ENCODE measurements at places on chromosomes 1 and 21.

DNA sequence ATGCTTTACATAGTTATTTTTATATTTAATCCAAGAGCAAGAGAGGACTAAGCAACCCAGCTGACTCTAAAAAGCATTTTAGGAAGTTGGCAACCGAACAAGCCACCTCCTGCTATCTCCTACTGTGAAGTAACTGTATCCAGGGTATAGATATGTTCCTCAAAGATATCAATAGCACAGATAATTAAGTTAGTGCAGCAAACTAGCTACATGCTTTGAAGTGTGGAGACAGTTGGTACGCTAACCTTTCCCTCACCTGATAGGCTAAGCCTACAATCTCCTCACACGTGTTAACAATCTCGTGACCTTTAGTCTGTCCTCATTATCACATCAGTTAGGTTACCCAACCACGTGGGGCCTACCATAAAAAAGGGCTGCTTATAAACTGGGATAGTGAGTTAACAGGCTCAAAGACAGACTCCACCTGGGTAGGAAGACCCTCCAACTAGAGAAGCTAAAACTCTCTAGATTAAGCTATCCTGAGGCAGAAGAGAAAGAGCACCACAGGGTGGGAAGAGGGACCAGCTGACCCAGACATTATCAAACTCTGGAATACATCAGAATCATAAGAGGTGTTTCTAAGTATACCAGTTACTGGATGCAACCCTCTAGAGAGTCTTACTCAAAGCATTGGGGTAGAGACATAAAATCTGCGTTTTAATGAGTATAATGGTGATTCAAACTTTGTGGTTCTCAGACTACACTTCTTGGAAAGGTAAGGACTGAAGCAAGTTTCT is 340.1 kb upstream of the ESRRG start:
- DNase-seq: no peak

DNA sequence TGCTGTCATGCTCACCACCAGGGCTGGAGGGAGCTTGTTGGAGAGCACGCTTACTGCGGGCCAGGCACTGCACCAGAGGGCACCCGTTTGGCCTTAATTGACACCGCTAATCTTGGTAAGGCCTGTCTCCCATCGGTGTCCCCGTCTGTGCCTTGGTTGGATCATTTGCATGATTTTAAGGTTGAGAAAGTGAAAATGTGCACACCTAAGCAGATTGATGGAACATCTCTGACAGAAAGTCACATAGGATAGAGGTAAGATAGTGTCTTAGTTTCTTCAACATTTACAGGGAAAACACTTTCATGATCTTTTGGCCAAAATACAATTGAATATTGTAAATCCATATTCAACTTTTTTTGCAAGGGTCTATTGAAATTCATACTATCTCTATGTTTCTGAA is 255.5 kb downstream of the KCNJ6 start:
- no peak for DNase-seq

GRCh38 chr1:54574158-54574778 is 26.2 kb downstream of the ACOT11 start:
- no peak for DNase-seq

DNA sequence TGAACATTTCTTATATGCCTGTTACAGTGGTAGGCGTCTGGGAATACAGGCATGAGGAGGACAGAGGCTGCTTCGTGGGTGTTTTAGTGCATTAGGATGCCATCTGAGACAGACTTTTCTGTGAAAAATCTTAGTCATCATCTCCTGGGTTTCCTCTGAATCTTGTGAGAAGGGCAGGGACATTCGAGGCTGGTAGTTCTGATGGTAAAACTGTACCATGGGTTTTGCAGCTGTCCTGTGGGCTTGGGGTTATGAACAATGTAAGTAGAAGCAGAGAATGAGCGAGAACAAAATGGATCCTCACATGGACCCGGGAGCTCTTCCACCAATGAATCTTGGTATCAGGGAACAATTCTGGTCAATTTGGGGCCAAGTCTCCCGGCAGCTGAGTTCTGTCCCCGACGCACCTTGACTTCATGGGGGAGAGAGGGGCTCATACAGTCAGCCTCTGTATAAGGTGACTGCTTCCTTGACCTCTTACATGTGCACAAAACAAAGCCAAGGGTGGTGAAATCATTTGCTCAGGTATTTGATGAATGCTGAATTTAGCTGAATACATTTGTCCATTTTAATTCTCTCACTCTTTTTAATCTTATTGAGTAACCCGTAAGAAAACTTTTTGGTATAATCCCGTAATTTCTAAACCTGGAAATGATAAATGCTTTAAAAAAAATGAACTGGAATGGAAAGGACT is 63.6 kb upstream of the ERRFI1 start:
- DNase-seq: no peak

DNA sequence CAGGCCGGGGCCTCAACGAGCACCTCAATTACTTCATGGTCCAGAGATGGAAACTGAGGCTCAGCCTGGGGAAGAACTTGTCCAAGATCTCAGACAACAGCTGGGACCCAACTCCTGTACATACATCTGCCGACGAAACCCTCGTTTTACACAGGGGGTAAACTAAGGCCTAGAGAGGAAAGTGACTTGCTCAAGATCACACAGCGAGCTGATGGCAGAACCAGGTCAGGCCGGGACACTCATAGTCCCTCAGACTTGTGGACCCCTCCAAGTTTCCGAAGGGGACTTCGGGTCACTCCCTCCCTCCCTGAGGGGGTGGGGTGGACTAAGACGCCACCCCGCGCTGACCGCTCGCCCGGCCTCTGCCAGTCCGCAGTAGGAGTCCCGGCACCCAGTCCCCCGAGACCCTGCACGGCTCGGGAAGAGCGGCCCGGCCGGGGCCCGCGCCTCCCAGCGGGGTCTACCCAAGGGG is 430 bp downstream of the WASF2 start:
- no peak for DNase-seq

DNA sequence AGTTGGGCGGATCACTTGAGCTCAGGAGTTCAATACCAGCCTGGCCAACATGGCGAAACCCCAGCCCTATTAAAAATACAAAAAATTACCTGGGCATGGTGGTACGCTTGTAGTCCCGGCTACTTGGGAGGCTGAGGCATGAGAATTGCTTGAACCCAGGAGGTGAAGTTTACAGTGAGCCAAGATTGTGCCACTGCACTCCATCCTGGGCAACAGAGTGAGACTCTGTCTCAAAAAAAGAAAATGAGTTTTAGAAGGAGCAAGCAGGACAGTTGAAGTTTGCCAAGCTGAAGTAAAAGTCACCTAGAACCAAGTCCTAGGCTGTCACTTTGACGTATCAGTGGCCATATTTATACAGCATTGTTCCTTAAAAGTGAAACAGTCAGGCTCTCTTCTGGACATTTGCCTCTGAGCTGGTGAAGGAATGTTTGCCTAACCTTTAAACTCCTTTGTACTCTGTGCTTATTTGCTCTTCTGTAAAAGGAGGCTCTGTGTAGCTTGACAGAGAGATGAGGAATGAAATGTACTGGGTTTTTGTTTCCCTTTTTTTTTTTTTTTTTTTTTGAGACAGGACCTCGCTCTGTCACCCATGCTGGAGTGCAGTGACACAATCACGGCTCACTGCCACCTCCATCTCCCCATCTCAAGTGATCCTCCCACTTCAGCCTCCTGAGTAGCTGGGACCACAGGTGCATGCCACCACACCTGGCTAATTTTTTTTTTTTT is 2.8 kb downstream of the RAB4A start:
- no peak for DNase-seq

GRCh38 chr1:39174390-39175081 is 30.0 kb upstream of the MACF1 start:
- DNase-seq: no peak

GRCh38 chr1:88276163-88276562 is 407.9 kb upstream of the PKN2 start:
- DNase-seq: no peak

DNA sequence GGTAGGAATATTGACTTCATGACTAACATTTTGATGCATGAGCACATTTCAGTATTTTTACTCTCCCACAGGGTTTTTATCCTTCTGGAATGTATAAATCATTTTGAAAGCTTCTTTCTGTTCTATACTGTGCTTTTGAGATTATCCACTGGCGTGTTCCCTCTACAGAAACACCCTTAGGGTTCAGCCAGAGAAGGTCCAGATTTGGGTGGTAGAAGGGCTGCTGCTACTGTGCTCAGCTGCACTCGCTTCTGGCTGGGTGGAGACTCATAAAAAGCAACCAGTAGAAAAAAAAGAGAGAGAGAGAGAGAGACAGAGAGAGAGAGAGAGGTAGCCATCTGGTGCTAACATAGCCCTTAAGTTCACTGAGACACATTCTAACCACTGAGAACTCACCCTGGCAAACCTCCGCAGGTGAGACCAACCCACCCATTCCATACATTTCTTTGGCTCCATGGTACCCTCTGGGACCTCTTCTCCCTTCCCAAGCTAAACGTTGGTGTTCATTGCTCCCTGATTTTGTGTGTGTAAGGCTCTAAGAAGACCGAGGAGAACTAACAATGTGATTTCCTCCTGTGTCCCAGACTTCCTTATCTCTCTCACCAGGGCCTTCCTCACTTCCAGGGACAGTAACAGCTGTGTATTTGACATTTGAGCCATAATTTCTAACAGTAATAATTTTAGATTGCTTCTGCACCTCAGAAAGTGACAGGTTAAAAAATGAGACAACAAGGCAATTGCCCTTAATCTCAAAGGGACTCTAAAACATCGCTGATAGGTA is 7.2 kb downstream of the APCS start:
- DNase-seq: no peak

DNA sequence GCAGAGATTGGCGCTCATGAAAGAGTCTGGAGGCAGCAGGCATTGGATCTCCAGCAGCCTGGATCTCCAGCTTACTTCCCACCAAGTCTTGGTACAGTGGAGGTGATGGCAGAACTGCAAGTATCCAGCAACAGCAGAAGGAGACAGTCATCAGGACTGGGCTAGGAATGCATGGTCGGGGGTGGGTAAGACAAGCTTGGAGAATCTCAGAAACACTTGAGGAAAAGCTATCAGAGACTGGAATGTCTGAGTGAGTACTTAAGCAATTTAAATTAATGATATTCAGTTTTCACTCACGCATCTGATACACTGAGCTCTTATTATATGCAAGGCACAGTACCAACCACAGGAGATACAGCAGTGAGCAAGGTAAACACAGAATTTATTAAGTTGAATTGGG is 9.8 kb downstream of the TMEM35B start:
- DNase-seq: no peak

DNA sequence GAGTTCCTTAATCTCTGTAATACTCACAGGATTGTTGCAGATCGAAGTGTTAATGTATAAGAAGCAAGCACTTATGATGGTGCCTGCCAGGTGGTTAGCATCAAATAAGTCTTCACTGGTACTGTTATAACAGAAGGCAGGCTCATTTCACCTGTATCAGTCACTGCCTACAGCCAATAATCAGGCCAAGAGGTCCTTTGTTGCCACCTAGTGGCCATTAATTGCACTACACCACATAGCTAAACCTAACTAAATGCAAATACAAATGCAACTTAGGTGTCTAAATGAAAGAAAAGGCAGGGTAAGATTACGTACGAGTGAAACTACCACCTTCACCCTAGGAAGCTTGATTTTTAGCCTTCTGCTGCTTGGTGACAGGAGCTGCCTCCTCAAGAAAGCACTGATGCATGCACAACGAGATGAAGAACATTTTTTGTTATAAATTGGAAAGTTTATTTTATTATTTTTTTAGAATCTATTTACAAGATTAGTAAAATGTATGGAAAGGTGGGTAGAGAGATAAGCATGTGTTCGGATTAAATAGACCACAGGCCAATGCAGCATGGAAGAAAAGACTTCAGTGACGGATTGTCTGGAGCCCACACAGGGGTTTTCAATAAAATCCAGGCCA is 334.8 kb upstream of the CAMK1G start:
- DNase-seq: peak; percentile 53

GRCh38 chr1:215344539-215344938 is 222.6 kb upstream of the KCTD3 start:
- no peak for DNase-seq

GRCh38 chr1:91779548-91780021 is 106.4 kb downstream of the TGFBR3 start:
- DNase-seq: no peak

DNA sequence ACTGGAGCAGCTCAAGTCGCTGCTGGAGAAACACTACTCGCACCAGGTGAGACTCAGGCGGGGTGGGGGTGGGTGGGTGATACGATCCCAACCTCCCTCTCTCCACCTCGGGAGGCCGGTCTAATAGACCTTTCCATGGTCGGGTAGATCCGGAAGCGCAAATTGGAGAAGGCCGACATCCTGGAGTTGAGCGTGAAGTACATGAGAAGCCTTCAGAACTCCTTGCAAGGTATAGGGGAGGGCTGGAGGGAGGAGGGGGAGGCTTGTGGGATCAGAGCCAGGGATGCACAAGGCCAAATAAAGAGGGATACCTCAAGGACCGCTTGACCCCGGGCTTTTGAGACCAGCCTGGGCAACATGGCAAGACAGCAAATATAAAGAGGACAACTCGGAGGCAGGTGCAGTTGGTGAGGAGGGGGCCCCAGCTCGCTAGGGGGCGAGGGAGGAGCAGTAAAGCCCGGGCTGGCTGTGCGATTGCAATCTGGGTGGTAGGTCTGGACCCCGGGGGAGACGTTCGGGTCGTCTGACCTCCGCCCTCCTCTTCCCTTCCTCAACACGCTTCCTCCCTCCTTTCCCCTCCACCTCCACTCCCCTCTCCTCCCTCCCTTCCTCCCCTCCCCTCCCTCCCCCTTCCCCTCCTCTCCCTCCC is 546 bp downstream of the HES3 start:
- DNase-seq: no peak

DNA sequence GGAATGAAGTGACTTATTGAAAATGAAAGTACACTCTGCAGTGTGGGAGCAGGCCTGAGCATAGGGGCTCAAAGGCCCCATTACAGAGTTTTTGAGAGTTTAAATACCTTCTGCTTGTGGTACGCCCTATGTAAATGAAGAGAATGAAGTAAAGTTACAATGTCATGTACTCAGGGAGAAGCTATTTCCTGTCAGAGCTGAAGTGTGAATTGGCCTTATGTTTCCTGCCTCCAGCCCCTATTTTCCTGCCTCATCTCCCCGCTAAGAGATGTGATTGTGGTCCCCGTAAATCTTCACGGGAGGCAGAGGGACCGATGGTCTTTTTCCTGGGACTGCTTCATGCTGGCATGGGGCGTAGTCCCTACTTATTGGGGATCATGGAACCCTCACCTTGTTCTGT is 2.5 kb upstream of the ZNF683 start:
- no peak for DNase-seq

DNA sequence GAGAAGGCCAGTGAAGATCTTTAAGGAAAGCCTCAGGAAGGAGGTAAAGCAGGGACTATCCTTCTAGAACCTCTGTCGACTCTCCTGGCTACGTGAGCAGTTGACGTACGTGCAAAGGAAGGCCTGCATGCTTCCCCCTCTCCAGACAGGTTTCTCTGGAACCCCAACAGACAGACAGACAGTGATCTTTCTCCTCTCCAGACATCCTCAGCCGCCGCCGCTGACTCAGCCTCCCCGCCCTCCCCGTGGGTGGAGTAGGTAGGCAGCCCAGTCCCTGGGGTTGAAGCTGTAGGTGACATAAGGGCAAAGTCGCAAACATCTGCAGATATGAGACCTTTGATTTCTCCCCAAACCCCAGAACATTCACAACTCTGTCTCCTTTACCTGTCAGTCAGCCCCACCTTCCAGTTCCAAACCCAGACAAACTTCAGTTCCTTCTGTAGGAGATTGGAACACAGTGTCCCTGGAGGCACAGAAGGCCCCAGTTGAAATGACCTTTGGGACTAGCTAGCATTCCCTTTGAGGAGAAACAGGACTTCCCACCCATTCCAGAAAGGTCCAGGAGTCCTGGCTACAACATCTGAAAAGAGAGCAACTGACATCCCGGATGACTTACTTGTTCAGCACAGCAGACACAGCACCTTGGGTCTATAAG is 146.0 kb upstream of the JUN start:
- DNase-seq: peak; percentile 18
